ENCODE measurements at places on chromosomes 3 and 15. TPM values are rescaled to one million over a fixed set of nuclear protein-coding genes. Genes with fewer than 3 reads are reported as not detected.

The OXSM gene
- 16.1 TPM for total RNA-seq

The CFAP92 gene
- not detected for total RNA-seq

DNA sequence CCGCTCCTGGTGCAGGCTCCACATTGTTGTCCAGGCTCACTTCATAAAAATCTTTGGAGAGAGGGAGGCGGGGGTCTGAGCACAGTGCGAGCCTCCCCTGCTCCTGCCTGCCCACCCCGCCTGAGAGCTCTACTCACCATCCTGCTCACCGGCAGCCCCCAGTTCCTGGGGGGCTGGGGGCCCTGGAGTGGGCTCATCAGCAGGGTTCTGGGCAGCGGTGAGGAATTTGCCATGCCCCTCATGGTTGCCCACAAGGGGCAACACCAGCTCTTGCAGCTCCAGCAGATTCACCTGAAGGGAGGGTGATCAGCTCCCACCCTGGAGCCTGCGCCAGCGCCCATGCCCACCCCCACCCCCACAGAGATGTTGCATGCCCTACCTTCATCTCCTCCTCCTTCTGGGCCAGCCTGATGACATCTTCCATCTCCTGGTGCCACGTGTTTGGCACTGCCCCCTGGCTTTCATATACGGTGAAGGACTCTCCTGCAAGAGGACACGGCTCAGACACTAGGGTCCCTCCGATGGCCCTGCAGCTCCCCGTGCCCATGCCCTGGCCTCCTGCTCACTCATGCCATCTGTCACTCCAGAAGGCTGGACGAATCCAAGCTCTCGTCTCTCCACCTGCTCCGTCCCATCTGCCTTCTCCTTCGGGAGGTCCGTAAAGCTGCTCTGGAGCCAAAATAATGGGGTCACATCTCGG lies 162.1 kb downstream of the TBC1D2B start:
- DNase-seq: no peak

DNA sequence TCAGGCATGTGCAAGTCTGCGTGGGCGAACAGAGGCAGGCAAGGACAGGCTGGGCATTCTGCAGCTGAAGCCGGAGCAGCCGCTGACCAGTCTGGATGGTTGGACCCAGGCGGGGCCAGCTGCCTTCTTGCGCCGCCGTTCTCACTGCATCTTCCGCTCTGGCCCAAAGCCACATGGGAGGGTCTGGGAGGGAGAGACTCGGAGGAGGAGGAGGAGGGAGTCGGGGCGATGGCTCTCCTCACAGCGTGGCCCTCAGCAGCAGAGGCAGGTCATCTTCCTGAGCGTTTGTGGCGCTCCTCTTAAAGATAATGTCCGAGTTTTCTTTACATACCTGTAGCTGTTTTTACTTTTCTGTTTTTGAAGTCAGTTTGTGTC lies 5.9 kb downstream of the CLK3 start:
- DNase-seq: no peak

GRCh38 chr15:73845507-73845906 lies 27.9 kb upstream of the TBC1D21 start:
- DNase-seq: no peak

DNA sequence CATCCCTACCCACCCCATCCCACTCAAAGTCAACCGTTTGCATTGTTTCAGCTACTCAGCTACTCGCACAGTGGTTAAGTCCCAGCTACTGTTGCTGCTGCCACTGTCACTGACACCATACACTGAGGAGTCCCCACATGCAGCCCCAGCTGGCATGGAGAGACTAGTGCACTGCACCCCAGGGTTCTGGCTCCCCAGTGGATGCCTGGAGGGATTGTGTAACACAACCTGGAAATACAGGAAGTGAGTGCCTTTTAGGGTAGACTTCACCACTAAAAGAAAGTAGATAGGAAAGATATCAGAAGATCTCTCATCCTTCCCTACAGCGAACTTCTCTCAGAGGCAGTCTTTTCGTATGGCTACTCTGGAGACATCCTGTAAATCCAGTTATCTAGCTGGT lies 169.2 kb upstream of the STRIT1 start:
- no peak for DNase-seq

DNA sequence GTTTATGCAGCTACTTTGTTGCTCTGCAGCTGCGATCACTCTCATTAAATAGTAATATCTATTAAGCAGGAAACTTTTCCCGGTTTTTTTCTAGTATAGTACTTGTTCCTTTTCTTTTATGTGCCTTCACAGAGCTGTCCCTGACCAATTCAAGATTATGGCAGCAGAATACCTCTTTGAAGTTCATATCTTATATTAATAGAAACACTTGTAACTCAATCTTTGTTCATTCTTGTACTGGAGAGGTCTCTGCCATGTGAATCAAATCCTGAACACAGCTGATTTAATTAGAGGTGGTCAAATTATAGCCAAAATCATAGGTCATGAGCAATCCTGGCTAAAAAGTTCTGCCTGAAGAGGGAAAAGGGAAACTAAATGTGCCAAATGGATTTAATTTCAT lies 399.0 kb upstream of the ARHGEF26 start:
- no peak for DNase-seq

- DNase-seq: no peak
These were observed 121.4 kb downstream of the LMLN start for GRCh38 chr3:198081421-198081844.

GRCh38 chr3:134106580-134106979 lies 76.9 kb upstream of the SLCO2A1 start:
- no peak for DNase-seq

GRCh38 chr3:116440196-116440595 lies 5.1 kb downstream of the LSAMP start:
- DNase-seq: no peak

Measured in activated CD4-positive, alpha-beta memory T cell treated with anti-CD3 and anti-CD28 coated beads for 36 hours (primary cell).